ENCODE measurements at places on chromosomes 16 and 17.

DNA sequence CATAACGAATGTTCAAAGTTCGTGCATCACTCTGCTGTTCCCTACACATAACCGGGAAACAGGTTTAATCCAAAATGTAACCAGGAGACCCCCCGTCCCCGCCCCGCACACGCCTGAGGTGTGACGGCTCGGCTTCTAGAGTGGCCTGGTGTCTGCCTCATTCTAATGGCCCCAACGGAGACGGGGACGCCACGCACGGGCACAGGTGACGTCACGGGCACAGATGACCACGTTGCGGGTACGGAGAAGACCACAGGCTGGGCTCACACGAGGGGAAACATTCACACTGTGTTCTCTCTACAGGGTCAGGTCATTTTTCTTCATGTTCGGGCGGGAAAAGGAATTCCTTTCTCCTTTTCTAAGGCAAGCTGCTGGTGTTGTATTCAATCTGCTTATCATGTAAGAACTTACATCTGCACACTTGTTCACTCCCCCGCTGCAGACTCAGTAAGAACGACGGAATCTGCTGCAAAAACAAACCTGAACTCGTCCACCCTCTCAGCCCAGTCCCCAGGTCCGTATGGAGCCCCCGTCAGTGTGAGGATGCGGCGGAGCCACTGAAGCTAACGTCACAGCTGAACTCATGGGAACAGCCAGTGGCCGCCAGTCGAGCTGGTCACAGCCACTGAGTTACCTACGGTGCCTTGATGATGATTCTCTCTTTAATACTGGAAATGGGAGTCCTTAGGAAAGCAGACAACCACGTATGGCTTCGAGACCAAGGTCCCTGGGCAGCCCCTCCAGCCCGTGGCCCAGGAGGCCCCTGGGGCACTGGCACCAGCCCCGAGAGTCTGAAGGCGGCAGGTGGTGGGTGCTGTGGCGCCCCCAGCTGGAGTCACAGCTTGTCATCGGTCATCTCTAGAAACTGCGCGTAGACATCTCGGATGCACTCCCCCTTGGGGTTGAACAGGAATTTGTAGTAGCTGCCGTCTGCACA is 32.9 kb downstream of the WDR45B start:
- no peak for DNase-seq

DNA sequence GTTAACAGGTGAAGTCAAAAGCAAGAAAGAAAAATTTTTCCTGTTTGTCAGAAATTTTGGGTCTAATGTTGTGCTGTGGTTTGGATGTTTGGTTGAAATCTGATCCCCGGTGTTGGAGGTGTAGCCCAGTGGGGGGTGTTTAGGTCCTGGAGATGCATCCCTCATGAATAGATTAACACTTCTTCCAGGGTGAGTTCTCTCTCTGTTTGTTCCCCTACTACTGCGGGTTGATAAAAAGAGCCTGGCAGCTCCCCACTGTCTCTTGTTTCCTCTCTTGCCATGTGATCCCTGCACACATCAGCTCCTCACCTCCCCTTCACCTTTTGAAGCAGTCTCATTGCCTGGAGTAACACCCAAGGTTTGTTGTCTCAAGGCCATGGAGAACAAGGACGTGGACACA is 14.6 kb upstream of the CDH8 start:
- no peak for DNase-seq

DNA sequence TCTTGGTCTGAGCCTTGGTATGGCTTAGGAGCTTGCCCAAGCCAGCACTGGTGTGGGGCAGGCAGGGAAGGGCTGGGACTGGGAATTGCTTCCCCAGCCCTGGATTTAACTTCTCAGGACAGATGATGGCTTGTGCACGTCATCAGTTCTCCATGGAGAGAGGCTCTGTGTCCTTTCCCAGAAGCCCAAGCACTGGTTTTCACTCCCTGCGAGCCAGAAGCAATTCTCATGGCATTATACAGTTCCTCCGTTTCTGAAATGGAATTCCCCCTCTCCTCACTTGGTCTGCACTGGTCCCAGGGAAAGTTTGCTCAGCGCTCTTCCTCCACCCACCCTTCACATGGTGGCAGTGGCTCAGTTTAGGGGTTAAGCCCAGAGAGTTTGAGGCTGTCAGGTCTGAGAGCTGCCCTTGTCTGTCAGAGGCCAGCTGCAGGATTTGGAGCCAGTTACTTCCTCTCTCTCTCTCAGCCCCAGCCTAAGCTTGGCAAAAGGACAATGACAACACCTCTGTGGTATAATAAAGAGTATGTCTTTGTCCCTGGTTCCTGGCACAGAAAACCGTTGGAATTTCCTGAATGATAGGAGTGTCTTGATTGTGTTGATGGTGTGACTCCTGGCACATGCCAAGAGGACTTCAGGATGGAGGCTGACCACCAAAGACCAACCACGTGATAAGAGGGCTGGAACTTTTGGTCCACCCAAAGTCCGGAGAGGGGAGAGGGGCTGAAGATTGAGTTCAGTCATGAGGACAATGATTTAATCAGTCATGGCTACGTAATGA is 219.6 kb upstream of the TNRC6C start:
- no peak for DNase-seq

DNA sequence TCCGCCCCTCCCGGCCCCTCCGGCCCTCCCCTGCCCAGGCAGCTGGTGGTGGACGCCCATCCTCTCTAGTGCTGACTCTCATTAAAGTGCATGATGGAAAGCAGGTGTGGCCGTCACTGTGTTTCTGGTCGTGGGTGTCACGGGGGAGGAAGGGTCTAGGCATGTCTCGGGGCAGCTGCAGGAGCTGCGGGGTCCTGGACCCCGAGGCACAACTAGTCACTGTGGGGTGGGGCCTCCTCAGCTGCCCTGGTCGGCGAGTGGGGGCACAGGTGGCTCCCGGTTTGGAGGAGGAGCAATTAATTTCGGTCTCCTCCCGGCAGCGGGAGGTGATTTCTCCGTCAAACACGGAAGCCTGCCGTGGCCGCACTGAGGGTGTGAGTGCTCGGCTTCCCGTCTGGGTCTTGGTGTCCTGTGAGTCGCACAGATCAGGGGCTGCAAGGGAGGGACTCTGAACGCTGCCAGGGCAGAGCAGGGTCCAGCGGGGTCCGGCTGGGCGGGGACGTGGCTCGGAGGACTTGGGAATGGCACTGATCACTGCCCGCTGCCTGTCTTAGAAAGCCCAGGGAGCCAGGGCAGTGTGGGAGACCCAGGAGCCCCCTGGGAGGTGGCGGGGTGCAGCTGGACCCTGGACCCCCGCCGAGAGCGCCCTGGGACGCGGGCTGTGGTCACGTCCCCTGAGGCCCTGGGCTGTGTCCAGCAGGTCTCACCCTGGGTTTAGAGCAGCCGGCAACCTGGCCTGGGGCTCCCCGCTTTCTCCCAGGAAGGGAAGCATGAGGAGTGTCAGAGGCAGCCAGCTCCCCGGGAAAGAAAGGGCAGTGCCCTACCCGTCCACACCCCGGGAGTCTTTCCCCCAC is 3.3 kb downstream of the TPSD1 start:
- no peak for DNase-seq

DNA sequence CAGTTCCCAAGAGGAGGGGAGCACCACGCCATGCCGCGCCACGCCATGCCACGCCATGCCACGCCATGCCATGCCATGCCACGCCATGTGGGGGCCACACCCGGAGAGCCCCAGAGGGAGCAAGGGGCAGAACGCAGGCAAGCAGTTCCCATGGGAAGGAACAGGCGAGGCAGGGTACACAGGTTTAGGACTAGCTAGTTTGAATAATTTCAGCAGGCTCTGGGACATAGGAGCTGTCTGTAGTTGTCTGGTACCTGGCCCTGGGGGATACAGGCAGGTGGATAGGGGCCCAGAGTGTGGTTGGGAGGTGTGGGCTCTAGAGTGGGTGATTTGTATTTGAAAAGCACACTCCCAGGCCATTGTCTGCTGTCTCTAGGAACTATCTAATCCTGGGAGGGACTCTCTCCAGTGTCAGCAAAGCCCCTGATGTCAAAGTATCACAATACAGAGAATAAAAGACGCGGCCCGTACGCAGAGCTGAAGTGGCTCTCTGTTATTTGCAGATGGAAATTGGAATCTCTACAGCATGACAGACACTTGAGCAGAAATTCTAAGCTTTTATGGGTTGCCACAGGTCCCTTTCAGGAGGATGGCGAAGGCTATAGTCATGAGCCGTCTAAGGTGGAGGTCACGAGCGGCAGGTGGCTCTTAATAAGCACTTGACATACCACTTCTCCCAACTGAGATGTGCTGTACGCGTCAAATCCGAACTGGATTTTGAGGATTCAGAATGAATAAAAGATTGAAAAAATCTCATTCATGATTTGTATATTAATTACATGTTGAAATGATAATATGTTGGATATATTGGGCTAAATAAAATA is 220.8 kb upstream of the TNRC6C start:
- no peak for DNase-seq

DNA sequence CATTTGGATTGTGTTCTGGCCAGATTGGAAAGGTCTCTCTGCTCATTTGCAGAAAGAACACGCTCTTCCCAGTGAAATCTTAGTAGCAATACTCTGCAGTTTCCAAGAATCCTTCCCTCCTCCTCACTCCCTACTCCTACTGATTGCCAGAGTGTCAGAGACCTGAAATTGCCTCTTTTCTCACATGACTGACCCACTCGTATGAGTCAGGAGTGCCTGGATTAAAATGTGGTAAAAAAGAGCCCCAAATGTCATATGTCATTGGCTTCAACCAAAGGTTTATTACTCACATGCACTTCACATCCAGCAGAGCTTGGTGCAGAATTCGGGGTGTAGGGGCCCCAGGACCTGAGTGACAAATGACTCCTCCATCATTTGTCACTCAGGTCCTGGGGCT is 39.7 kb upstream of the IRX3 start:
- DNase-seq, result peak; percentile 40

DNA sequence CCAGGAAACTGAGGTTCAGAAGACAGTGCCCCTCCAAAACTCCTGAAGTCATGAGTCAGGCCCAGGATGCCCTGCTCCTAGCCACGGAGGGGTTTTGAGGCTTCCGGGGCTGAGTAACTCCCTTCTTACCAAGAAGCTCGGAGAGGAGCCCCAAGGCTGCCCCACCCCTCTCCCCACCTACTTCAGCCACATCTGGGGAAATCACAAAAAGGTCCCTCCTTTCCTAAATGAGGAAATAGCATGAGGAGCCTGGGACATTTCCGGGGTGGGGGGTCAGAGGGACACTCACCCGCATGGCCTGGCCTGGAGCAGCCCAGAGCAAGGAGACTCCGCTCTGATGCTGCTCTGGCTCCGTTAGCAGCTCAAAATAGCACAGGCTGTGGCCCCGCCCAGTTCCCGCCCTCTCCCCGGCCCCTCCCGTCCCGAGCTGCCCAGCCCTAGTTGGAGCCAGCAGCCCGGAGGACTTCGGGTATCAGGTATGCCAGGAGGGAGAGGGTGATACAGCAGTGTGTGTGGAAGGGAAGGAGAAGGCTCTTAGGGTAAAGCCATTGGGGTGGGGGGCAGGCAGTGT is 40.1 kb downstream of the MYO18A start:
- peak; percentile 63 for DNase-seq

- no peak for DNase-seq
These were observed 17.8 kb downstream of the TSPOAP1 start for GRCh38 chr17:58310511-58311428.

DNA sequence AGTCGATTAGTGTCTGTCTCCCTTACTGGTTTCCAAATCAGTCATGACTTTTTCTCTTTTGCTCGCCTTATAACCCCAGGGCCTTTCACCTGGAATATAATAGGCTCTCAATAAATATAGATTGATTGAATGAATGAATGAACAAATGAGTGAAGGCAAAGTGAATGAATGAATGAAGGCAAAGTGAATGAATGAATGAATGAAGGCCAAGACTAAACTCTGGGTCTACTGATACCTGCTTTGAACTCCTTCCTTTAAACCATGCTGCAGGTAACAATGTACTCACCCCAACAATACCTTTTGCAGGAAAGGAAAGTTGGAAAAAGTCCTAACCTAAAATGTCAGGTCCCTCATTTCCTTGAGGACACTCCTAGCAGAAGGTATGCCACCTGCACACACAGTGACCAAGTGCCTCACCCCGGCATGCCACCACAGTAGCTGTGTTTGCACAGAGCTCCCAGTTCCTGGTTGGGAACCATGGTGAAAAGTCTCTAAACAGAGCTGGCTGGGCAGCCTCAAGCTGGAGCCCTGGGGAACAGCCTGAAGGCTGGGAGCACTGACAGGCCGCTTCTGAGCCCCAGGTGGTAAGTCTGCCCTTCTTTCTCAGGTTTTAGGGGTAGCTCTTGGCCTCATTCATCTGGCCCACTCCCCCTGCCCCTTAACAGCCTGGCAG is 42.7 kb upstream of the ANKFN1 start:
- no peak for DNase-seq

DNA sequence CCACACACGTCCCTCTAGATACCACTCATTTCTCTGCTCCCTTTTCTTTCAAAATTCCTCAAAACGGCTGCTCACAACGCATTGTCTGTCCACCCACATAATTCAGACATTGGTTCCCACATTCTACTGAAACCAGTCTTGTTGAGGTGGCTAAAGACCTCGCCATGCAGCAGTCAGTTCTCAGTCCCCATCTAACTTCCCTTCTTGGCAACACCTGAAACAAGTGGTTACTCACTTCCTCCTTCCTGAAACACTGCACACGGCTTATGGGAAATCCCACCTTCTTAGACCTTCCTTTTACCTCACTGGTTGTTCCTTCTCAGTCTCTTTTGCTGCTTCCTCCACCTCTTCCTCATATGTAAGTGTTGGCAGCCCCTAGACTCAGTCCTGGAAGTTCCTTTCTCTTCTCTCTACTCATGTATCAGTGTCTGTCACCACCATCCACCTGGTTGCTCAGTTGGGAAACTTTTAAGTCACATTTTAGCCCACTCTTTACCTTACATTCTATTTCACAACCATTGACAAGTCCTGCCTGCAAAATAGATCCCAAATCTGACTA is 277.1 kb downstream of the CEP112 start:
- no peak for DNase-seq

DNA sequence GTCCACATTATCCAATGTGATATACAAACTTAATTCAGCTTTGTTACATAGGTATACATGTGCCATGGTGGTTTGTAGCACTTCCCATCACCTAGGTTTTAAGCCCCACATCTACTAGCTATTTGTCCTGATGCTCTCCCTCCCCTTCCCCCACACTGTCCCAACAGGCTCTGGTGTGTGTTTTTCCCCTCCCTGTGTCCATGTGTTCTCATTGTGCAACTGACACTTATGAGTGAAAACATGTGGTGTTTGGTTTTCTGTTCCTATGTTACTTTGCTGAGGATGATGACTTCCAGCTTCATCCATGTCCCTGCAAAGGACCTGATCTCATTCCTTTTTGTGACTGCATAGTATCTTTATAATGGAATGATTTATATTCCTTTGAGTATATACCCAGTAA is 196.7 kb downstream of the CDH11 start:
- DNase-seq, result peak; percentile 43

Measured in AG10803 (cell line).